ENCODE measurements at places on chromosomes 2 and 18. TPM values are rescaled to one million over a fixed set of nuclear protein-coding genes. Genes with fewer than 3 reads are reported as not detected.

- DNase-seq, result no peak
Observed at GRCh38 chr18:26279428-26279827, 53.2 kb downstream of the TAF4B start.

DNA sequence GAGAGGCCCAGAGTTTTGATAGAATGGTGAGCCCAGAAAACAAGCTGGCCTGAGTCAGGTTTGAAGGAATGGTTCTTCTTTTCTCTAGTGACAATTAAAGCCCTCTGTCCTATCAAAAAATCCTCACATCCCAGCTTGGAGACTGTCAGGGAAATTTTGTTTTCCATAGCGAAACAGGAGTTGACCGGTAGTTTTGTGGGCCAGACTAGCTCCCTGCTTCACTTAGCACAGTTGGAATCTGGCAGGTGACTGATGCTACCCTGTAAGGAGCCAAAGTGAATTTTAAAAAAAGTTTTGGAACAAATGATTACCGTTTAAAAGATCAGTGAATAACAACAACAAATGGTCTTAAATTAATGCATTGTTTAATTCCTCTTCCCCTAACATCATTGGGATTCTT, 6.7 kb downstream of the NAB1 start:
- no peak for DNase-seq

DNA sequence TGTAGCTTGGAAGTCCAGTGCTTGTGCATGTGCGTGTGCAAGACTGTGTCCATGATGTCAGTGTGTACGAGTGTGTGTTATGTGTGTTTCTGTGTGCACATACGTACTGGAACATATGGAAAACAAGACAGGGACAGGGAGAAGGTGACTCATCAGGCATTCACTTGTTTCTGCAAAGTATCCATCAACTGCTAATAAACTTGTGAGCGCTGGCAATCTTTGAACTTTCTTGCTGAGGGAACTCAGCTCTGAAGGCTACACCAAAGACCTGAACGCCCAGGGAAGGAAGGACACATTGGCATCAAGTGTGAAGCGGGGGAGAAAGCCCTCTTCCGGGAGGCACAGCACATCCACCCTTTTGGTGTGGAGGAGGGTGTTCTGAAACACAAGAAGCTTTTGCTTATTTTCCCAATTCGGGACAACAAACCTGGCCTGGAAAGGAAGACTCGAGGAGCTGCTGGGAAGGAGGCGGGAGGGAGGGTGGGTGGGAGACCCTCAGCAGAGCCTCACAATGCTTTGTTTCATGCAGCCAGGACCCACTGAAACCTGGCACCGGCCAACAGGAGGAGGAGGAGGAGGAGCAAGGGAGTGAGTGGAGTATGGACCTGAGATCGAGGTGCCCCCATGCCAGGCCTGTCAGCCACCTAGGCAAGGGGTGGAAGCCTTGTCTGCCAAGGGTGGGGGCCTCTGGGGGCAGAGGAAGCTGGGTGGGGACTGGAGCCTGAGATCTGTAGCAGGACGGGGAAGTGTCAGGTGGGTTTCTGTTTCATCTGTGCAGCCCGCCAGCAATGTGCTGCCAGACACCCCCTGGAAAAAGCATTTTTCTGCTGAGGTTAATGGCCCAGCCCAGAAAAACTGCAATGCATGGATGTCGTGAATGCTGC, 26.8 kb downstream of the SMAD7 start:
- DNase-seq, result no peak

- DNase-seq, result no peak
Observed at GRCh38 chr2:148303161-148303560, 282.3 kb downstream of the MBD5 start.

The R3HDM1 gene
- total RNA-seq, result 106 TPM

DNA sequence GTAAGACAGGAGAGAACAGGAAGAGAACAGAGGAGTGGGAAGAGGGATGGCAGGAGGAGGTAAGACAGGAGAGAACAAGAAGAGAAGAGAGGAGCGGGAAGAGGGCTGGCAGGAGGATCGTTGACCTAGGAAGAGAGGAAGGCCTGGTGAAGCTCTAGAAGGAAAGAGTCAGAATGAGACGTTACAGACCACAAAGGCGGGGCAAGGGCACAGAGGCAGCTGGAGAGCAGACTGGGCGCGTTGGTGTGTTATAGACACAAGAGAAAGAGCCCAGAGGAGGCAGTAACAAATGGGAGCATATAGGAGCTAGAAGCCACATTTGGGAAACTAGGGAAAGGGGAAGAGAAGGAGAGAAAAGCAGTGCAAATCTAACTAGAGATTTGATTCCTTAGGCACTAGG, 26.6 kb downstream of the PTRHD1 start:
- no peak for DNase-seq

The RIT2 gene
- total RNA-seq, result not detected

The RSAD2 gene
- 4.4 TPM for total RNA-seq

GRCh38 chr2:1017827-1018226, 67.2 kb downstream of the SNTG2 start:
- DNase-seq, result no peak

The ARHGAP25 gene
- total RNA-seq, result 6.7 TPM

DNA sequence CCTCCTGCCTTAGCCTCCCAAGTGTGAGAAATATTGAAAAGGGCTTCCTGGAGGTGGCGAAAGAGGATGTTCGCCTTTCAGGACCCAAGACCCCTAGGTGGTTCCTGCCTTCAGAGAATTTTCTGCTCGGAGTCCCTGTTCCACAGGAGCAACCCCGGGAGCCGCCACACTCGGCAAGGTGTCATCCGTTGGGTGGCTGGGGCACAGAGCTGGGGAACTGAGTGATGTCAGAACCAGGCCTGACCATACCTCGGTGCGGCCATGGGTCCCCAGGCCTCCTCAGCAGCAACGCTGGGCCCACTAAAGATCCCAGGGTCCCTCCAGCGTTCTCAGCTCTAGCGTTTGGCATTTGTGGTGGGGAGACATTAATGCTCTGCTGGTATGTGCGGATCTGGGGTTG, 23.7 kb upstream of the TAF1B start:
- DNase-seq, result no peak

DNA sequence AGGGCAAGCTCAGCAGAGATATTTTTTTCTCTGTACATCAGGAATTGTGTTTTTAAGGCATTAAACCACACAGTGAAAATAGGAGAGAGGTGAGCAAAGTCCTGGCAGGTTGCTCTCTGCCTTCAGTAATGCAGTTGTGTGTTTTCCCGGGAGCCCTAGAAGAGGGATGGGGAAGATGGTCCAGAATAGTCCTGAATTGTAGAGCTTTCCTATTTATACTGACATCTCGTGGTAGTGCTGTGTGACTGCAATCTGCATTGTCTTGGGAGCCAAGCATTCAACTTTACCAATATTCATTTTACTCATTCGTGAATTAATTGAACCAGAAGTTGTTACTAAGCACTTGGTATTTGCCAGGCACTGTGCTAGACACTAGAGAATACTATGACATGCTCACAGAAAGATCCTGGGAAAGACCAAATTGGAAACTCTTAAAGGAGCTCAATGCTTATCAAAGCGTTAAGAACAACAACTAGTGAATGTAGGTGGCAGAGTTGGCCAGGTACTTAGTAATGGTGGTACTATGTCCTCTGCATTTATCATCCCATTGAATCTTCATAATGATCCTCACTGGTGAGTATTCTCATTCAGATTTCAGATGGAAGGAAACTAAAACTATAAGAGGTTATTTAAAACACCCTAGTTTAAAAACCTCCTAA, 214.6 kb downstream of the TRIB2 start:
- DNase-seq, result peak; percentile 51

The TRIM54 gene
- total RNA-seq, result 38.5 TPM

- DNase-seq, result no peak
Observed at GRCh38 chr18:59229701-59230443, 9.9 kb downstream of the GRP start.

The MAL gene
- total RNA-seq, result 0.62 TPM

- no peak for DNase-seq
Observed at GRCh38 chr2:158459161-158460003, 2.6 kb downstream of the PKP4 start.

DNA sequence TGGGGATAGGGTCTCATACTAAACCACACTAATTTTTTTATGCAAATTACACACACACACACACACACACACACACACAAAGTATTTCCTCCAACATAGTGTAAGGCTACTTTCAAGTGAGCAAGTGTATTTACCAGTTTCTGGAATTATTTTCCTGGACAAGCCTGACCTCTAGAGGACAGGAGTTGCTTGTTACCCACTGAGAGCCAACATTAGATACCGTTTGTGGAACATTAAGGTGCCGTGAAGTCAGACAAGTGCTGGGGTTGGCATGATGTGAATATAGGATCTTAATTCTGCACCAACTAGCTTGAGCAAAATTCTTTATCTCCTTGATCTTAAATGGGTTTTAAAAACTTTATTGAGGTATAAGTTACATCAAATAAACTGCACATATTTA, 39.3 kb upstream of the SERPINB2 start:
- DNase-seq, result no peak

DNA sequence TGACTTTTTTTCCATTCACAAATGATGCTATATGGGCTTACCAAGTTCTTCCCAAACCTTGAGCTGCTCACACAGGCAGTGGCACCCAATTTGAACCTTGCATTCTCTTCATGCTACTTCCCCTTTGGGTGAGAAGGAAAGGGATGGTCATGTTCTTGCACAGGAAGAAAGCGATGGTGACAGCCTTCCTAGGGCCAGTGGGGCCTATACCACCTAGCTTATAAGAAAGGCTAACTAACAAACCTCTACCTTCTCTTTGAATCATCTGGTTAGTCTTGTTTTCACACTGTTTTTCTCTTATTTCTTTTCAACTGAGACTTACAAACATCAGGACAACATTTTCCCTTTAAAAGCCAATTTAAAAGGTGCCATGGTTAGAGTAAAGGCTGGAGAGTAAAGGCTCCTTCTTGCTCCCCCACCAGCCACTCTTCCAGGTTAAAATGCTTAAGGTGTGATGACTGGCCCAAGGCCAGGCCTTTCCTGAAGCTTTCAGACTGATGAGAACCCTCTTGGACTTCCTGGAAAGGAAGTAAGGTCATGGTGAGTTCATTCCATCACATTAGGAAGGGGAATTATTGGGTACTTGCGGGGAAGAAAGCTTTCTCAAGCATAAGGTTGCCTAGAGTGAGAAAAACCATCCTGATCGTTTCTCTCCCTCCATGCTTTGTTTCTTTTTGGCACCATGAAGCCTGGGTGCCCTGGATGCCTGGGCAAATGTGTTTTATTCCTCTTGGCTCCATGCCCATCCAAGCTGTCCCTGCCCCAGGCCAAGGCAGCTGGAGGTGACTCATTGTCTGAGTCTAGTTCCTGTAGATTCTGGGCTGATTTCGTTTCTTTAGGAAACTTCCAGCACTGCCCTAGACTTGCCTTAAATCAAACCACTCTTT, 41.4 kb upstream of the ITGB6 start:
- DNase-seq, result no peak

GRCh38 chr18:78525366-78526111, 454.1 kb upstream of the SALL3 start:
- DNase-seq, result no peak

DNA sequence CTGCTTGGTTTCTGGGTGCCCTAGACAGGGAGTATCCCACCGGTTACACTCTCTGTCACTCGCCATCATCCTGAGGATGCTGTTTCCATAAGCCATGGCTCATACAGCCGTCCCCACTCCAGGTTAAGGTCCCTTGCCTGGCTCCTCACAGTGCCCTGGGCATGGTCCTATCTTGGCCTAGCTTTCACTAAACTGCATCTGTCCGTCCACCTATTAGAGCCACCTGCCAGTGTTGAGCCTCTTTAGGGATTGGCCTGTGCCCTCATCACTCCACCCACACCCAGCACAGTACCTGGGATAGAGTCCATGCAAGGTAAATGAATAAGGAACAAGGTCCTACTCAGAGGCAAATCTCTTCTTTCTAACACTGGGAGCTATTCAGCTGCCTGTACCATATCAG, 320.1 kb downstream of the GBX2 start:
- DNase-seq, result no peak

DNA sequence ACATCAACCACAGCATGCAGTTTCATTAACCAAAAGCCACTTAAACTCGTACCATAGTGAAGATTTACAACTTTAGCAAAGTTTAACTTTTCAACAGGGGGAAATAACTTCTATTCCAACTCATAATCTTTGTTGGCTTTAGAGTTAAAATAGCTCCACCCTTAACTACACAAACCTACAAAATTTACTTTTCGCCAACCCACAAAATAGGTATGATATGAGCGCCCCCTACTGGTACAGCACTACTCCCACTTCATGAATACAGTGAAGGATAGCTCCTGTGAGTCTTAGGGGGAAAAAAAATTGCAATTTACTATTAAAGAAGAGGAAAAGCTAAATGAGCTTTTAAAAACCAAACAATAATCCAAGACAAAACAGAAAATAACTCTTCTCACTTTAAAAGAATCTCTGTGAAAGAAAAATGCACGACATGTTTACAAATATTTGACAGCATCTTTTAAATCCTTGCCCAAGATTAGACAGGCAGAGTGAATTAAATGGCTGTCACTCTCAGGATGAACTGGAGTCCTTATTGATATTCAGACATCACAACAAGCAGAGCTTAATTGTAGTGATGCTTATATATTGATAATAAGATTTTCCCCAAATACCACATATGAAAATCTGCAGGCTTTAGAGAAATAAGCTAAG, 32.2 kb downstream of the TMEFF2 start:
- peak; percentile 87 for DNase-seq

The ASAP2 gene
- total RNA-seq, result 42.4 TPM

DNA sequence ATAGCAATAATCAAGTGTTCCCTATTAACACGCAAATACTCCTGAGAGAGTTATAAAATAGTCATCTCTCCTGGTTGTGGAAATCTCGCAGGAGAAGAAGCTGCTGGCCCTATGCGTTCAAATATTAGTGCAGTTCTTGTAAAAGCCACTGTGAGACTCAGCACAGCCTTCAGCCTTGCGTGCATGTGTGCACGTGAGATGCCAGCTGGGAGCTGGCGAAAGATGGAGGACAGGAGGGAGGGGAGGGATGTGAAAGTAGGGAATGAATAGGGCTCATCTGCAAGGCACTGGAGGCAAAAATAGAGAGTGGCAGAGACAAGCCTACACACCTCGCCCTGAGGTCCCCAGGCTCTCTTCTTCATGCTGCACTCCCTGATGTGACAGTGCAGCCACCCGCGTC, 126.5 kb downstream of the INO80D start:
- DNase-seq, result no peak

- DNase-seq, result peak; percentile 82
Observed at GRCh38 chr2:24986372-24986771, 14.6 kb upstream of the DNAJC27 start.

All from testis (tissue), 5 donors.